ENCODE measurements at places on chromosomes 2 and 18. TPM values are rescaled to one million over a fixed set of nuclear protein-coding genes. Genes with fewer than 3 reads are reported as not detected.

The C2orf66 gene
- total RNA-seq, result not detected

The ITPRIPL1 gene
- total RNA-seq, result 46.0 TPM

The SERPINB10 gene
- 0.14 TPM for total RNA-seq

The UCN gene
- 1.6 TPM for total RNA-seq

The CPLX4 gene
- not detected for total RNA-seq

The LRRTM1 gene
- total RNA-seq, result not detected

The ATAD2B gene
- 12.3 TPM for total RNA-seq

The KCNG3 gene
- total RNA-seq, result 0.48 TPM

The MYOM1 gene
- 0.82 TPM for total RNA-seq

The HRH4 gene
- total RNA-seq, result not detected

The ANKRD53 gene
- total RNA-seq, result 0.21 TPM

The GAL3ST2 gene
- total RNA-seq, result not detected

The EPB41L3 gene
- total RNA-seq, result 0.80 TPM

The KIF1A gene
- 7.7 TPM for total RNA-seq

The DCDC2C gene
- not detected for total RNA-seq

The PLCL1 gene
- 0.23 TPM for total RNA-seq

The TBR1 gene
- total RNA-seq, result not detected

The FOXI3 gene
- total RNA-seq, result not detected

The OSBPL1A gene
- total RNA-seq, result 2.8 TPM

The SPR gene
- 13.9 TPM for total RNA-seq

The SCYGR4 gene
- total RNA-seq, result not detected

The CRYGC gene
- not detected for total RNA-seq

The MIB1 gene
- total RNA-seq, result 27.9 TPM

The PIGN gene
- 21.5 TPM for total RNA-seq

The NGEF gene
- not detected for total RNA-seq

The SNTG2 gene
- 3.6 TPM for total RNA-seq

The ACMSD gene
- total RNA-seq, result not detected

The COPS8 gene
- 65.6 TPM for total RNA-seq

The ZNF2 gene
- 2.9 TPM for total RNA-seq

The GPR35 gene
- total RNA-seq, result 7.6 TPM

The CDH7 gene
- total RNA-seq, result not detected

The ARID5A gene
- total RNA-seq, result 59.5 TPM

The ECEL1 gene
- 0.12 TPM for total RNA-seq

The PDE11A gene
- 0.10 TPM for total RNA-seq

The PDE1A gene
- total RNA-seq, result not detected

The TMEM178A gene
- total RNA-seq, result 0.16 TPM

The TNFAIP6 gene
- not detected for total RNA-seq

The E2F6 gene
- 14.4 TPM for total RNA-seq

The CYS1 gene
- not detected for total RNA-seq

The LYG1 gene
- 0.30 TPM for total RNA-seq

The BARD1 gene
- 22.3 TPM for total RNA-seq

The DYTN gene
- not detected for total RNA-seq

The DSG1 gene
- not detected for total RNA-seq

The COMMD1 gene
- 31.8 TPM for total RNA-seq

The KCNG2 gene
- total RNA-seq, result not detected

The PNKD gene
- total RNA-seq, result 25.1 TPM

The IL1F10 gene
- total RNA-seq, result not detected

The SLC9A4 gene
- not detected for total RNA-seq

The BOLL gene
- not detected for total RNA-seq

The MAP3K19 gene
- not detected for total RNA-seq

The CBLN2 gene
- not detected for total RNA-seq

The SP140 gene
- total RNA-seq, result 46.8 TPM

The NFATC1 gene
- 94.2 TPM for total RNA-seq

The SETBP1 gene
- 3.8 TPM for total RNA-seq

The SERPINB13 gene
- not detected for total RNA-seq

The CTLA4 gene
- 45.6 TPM for total RNA-seq

The SPP2 gene
- not detected for total RNA-seq

All from activated naive CD8-positive, alpha-beta T cell treated with anti-CD3 and anti-CD28 coated beads for 36 hours (primary cell).